ENCODE measurements at places on chromosomes 4 and X. TPM values are rescaled to one million over a fixed set of nuclear protein-coding genes. Genes with fewer than 3 reads are reported as not detected.

DNA sequence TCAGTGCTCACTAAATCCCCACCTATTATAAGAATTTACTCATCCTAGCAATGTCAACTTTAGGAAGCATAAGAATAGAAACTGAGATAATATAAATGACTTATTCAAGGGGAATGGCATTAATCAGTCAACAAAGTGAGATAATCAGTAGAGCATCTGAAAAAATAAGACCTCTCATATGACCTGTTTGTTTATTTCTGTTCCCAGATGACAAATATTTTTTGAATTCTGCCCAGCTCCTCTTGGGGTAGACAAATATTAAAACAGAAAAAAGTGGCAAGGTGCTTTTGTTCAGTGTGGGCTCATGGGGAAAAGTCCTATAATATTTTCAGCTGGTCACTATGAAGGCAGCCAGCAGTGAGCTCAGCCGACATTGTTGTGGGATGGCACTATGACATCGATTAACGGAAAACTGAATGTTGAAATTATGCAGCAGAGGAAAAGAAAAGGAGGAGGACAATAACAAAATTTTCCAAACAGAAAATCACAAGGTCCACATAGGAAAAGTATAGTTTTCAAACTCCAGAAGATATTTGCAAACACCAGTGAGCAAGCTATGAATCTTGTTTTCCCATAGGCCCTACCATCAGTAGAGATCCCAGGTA is 109.6 kb downstream of the ANXA3 start:
- DNase-seq, result no peak

GRCh38 chrX:17496407-17496806 is 121.4 kb downstream of the NHS start:
- DNase-seq, result no peak

- no peak for DNase-seq
These were observed 307.9 kb upstream of the IGFBP7 start for GRCh38 chr4:57418133-57418532.

DNA sequence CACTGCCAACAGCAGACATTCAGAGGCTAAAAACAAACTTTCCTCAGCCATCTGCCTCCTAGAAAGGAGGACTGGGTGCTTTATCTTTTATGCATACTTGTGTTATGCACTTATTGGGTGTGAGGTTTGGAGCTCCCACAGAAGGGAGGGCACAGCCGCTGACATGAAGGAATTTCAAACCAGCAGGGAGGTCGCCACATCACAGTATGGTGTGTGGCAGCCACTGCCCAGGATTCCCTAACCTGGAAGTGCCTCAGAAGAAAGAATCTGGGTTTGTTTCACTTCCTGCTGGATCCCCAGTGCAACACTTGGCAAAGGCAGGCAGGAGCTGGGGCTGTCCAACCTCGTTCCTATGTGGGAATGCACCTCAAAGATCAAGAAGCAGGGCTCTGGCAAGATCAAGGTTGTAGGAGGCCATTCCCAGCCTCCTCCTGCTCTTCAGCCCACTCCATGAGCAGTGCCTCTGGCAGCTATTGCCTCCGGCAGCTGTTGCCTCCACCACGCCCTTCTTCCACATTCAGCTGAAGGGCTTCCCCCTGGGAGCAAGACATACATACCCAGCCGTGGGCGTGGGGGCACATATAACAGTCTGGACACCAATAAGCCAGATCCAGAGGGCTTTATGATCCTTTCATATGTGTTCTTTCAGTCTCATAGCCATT is 109.0 kb upstream of the MAMLD1 start:
- DNase-seq, result no peak

ASB9 gene
- 2.9 TPM for total RNA-seq

DNA sequence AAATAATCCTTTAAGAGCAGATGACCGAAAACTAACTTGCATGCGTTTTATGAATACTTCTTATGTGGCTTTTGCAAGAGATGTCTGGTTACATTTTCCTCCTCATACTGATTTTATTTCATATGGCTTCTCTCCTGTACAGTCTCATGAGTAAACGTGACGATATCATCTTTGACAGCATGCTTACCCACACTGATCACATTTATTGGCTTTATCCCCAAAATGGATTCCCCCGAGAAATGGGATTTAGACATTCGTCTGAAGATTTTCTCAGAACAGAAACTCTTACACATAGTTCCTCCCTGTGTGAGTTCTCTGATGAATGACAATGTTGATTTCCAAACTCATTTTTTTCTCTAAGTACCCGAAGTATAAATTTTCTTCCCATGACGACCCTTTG is 939.7 kb upstream of the LCORL start:
- DNase-seq, result no peak

HSD17B13 gene
- 0.81 TPM for total RNA-seq
